IMR-90 (cell line): ENCODE measurements at places on chromosomes 4 and X.

DNA sequence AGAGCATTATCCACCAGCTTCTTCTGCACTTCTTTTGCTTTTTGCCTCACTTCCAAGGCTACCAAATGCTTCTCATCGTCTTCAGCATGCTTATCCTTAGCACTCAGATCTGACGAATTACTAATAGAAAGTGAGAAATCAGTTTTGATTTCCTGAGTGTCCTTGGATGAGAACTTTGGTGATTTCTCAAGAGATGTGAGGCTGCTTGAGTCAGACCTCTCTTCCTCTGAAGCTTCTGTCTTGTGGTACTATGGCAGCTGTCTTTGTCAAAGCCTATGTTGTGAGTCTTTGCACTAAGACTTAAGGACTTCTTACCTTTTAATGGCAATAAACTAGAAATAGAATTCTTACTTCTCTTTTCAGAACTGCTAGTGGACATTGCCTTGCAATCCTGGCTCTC is 169.9 kb downstream of the CPE start:
- DNase-seq = no peak

GRCh38 chr4:123891881-123892280 is 495.3 kb downstream of the SPRY1 start:
- DNase-seq = no peak

- DNase-seq = no peak
Measured at GRCh38 chr4:163042306-163042705, 124.4 kb downstream of the NAF1 start.

GRCh38 chr4:123325241-123325681 is 71.3 kb upstream of the SPRY1 start:
- no peak for DNase-seq

DNA sequence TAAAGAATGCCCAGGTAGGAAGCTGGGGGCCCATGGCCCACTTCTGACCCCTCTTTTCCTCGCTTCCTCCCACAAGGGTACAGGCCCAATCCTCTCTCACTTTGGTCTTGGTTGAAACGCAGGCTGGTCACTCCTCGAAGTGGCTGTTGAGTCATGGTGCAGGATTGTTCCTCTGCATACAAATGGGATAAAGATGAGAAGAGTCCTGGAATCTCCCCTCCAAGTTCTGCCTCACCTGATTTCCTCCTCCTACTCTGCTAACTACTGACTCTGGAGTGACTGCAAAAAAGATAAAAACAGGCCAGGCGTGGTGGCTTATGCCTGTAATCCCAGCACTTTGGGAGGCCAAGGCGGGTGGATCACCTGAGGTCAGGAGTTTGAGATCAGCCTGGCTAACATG is 1.7 kb downstream of the WDR45 start:
- no peak for DNase-seq

- peak; percentile 32 for DNase-seq
Measured at GRCh38 chr4:110654254-110654635, 31.4 kb upstream of the PITX2 start.
